NCI-H1436 treated with DMSO at 0.1 percent for 48 hours (cell line): ENCODE measurements at places on chromosomes 16 and 17.

DNA sequence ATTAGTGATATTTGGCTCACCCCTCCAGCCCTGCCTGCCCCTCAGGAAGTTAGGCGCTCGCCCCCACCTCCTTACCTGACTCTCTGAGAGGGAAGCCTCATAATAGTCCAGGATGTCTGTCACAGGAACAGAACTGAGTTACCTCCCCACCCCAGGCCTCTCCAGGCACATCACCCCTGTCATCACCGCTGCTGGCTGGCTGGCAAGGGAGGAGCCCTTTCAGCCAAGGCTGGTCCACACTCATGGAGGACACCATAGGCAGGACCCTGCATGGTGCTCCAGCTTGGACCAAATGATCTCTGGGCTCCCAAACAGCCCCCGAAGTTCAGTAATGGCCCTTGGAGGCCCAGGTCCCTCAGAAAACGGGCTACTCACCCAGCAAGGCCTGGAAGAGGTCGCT, 1.5 kb downstream of the DLG4 start:
- no peak for DNase-seq

DNA sequence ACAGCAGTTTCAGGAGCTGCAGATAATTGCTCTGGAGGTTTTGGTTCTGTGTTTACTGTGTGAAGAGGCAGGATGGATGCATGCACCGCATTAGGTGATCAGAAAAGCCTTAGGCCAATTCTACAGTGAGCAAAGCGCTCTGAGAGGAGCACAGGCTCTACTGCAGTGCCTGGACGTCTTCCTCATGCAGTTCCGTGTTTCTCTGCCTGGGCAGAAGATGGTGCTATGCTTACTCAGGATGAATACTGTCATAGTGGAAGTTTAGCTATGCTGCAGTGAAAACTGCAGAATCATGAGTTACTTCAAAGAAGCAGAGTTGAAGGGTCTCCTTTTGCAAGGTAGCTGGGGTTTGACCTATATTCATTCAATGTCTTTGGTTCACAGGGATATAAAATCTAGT, 1012.4 kb downstream of the KCNJ18 start:
- DNase-seq = no peak

GRCh38 chr16:58684001-58684353, 593 bp downstream of the SLC38A7 start:
- no peak for DNase-seq

DNA sequence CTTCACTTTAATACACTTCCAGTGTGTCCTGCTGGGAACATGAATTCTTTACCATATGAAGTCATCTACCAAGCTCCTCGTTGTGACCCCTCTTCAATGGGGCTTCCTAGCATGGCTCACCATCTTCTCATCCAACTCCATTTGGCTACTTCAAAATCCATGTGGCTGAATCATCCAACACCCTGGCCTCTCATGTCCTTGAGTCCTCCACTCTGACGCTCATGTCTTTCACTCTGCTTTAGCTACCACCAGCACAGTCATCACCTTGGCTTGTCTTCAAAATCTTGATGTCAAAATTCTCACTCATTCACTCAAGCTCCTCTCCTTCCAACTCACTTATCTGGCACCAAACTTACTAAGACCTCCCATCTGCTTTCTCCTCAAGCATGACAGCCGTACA, 35.8 kb downstream of the AMFR start:
- no peak for DNase-seq

DNA sequence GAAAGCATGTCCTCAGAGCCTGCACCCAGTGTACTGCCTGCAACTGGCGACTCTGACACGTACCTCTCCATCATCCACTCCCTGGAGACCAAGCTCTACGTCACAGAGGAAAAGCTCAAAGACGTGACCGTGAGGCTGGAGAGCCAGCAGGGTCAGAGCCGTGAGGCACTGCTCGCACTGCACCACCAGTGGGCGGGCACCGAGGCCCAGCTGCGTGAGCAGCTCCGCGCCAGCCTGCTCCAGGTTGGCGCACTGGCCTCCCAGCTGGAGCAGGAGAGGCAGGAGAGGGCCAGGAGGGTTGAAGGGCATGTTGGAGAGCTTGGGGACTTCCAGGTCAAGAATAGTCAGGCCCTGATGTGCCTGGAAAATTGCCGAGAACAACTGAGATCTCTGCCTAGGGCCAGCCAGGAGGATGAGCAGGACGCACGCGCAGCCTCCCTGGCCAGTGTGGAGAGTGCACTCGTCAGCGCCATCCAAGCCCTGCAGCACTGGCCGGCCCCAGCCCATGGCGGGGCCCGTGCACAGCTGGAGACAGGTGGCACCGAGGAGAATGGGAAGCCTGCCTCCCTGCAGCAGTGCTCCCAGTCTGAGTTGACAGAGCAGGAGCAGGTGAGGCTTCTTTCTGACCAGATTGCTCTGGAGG, 40.3 kb downstream of the PLD6 start:
- no peak for DNase-seq

DNA sequence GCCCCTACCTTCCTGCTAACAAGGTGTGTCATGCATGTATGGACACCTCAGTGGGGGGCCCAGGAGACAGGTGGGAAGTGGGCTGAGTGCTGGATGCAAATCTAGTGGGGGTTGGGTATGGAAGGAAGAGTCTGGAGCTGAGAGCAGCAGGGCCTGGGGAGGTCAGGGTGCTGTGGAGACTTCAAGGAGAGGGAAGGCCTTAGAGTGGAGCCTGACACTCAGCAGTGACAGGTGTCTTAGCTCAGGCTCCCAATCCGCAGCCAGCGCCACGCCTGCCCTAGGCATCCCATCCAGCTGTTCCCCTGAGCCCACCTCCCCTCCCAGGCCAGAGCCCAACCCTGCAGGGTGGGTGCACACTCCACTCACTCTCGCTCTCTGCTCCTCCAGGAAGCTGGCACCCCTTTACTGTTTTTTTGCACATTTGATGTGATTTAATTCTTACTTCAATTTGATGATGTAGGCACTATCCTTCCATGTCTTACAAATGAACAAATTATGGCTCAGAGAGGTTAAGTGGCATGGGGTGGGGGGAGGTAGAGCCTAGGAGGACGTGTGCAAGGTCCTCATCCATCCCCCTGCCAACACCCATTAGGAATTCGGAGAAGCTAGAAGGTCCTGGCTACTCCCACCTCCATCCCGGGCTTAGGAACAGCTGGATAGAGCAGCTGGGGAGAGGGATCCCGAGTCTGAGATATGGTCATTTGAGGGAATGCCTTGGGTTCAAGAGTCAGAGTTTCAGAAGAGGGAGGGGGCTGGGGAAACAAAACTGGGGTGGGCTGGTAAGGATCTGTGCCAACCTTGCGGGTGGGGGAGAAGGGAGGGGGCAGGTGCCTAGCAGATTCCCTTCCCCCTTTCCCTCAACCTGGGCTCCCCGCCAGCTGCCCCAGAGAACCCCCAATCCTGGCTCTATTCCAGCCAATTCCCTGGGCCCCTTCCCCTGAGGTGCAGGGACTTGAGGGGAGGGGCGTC, 2.1 kb downstream of the FAM171A2 start:
- no peak for DNase-seq

- DNase-seq = no peak
These were observed 14.3 kb downstream of the MLYCD start for GRCh38 chr16:83913245-83913633.

GRCh38 chr17:1076299-1076981, 79.5 kb downstream of the TIMM22 start:
- DNase-seq = no peak

GRCh38 chr16:58196898-58197313, 1.0 kb downstream of the CSNK2A2 start:
- no peak for DNase-seq

DNA sequence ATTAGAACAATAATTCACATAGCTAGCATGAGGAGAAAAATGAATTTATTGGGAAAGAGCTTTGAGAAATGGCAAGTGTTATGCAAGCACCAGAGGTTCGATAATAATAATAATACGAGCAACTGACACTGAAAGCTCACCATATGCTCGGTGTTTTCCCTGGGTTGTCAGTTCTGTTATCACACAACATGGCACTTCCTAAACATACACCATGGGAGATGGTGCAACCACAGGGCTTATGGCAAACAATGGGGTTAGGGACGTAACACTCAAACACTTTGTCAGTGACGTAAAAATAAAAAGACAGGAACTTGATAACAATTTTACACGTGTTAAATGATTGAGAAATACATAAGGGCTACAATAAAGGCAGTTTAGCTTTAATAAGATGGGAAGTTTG, 23.7 kb downstream of the OR1D5 start:
- no peak for DNase-seq

DNA sequence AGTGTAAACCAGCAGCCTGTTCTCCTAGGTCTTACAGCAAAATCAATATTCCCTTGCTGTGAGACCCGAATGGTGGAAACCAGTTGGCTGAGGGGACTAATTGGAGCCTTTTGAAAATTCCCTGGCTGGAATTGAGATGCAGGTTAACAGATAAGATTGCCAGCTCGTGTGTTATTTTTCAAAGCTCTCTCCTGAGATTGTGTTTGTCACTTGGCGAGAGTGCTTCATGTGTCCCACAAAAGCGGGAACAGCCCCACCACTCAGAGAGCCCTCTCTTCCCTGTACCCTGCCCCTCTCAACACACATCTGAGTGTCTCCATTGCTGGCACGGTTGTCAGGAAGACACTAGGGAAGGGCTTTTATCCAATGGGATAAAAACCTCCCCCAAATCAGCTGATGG, 356.1 kb downstream of the CPPED1 start:
- no peak for DNase-seq

- no peak for DNase-seq
These were observed 210.1 kb upstream of the MAF start for GRCh38 chr16:79810449-79811189.

DNA sequence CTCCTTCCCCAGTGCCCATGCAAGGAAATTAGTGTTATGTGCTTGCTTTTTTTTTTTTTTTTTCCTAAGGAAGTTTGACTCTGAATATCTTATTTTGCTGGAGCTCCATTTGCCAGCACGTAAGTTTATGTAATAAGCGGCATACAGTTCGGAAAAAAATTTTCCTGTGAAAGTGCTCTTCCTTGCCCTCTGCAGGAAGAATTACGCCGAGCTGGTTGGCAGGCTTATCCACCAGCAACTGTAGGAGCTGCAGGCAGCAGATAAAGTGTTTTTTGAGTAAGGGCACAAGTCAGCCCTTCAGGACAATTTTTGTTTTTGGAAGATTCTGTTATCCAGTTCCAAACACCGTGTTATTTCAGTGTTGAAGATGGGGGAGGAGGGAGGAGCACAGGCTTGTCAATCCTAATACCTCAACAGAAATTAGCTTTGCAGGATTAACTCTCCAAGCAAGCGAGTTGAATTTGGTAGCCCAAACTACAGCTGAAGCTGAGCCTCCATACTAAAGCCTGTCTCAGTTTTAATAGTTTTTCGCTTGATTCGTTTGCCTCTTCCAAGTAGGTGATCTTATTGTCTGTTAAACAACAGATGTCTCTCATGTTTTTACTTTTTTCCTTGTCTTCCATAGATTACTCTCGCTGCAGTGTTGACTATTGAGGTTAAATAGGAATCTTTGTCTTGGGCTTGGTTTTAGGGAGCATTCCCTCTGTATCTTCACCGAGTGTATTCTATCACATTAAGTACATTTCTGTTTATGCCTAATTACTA, 1.1 kb downstream of the SPECC1 start:
- peak; percentile 41 for DNase-seq

- no peak for DNase-seq
These were observed 1.7 kb downstream of the TNFRSF13B start for GRCh38 chr17:16969931-16970906.

DNA sequence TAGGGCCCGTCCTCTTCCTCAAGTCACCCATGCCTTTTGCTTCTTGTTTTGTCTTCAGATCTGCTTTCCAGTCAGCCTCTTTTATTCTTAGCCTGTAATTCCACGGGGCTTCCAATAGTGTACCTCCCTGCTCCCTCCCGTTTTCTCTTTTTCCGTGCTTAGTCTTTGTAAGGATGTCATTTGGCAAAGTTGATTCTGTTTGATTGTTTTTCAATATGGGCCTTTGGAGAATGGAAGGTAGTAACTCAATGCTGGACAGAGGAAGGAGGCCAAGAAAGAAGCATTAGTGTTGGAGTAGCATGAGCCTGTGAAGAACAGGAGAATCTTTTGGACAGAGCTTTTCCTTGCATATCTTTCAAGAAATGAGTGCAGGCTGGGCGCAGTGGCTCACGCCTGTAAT, 6.5 kb downstream of the WWP2 start:
- DNase-seq = no peak

DNA sequence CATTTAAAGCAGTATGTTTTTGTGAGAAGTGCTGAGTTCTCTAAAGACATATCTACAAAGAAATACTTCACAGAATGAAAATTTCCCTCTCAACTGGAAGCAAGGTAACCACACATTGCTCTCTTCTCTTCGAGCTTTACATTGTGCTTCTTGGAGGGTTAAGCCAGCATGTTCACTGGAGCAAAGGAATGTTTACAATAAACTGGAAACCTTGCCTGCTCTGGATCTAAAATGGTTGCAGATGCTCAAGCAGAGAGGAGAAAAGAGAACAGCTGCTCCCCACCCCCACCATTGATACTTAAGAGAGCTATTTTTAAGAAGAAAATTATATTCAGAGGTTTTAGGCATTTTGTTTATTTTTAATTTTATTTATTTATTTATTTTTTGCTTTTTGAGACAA, 213.1 kb downstream of the CEP112 start:
- no peak for DNase-seq

DNA sequence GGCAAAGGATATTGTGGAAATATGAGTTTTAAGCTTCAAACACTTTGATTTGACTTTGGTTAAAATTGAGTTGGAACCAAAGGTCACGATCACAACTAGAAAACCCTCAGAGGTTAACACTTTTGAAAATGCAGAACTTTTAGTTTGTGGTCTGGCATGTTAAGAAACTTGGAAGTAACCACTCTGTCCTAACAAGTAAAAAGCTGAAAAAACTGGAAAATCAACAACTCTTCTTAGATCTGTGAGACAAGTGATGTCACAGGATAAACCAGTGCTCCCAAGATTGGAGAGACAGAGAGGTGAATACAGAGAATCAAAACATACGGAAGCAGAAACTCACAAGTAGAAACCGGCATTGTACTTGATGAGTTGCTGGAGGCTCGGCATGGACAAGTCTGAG, 17.4 kb downstream of the MFSD6L start:
- DNase-seq = no peak

- DNase-seq = no peak
These were observed 3.6 kb upstream of the KRTAP9-7 start for GRCh38 chr17:41271858-41272257.

- DNase-seq = no peak
These were observed 130.8 kb upstream of the EEF2KMT start for GRCh38 chr16:5228369-5228768.

DNA sequence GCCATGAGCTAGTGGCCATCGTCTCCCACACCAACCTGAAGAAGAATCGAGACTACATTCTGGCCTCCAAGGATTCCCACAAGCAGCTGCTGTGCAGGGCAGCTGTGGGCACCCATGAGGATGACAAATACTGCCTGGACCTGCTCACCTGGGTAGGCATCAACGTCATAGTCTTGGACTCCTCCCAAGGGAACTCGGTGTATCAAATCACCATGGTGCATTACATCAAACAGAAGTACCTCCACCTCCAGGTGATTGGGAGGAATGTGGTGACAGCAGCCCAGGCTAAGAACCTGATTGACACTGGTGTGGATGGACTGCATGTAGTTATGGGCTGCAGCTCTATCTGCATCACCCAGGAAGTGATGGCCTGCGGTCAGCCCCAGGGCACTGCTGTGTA, 70.2 kb downstream of the GRIN2A start:
- no peak for DNase-seq

GRCh38 chr16:64151990-64152767, 969.7 kb downstream of the CDH11 start:
- no peak for DNase-seq
